ENCODE measurements at places on chromosomes 11 and 22.

DNA sequence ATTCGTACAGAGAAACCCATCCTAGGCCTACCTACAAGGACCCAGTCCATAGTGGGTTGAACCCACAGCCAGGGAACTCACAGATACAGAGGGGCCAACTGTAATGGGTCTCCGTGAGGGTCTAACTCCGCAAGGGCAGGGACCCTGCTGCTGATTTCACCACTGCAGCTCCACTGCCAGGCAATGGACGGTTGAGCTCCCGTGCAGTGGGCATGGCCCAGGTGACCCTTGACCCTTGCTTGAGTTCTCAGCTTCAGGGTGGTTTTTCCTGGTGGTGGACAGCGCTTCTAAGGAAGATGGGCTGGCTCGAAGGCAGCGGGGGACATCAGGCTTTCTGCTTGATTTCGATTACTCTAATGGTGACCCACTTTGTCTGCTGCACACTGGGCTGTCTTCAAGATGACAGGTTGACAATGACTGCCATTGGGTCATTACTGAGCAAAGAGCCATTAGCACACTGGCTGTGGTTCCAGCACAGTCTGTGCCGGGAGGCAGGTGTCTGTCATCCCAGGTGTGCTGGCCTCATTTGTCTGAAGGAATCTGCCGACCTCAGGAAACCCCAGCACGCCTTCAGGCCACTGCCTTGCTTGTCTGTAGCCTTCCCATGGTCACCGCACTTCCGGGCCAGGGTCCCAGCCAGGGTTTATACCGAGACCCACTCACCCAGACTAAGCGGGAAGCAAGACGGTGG is 3.7 kb upstream of the GAL start:
- DNase-seq, result no peak

GRCh38 chr11:110587129-110587528 is 125.1 kb downstream of the ARHGAP20 start:
- no peak for DNase-seq

DNA sequence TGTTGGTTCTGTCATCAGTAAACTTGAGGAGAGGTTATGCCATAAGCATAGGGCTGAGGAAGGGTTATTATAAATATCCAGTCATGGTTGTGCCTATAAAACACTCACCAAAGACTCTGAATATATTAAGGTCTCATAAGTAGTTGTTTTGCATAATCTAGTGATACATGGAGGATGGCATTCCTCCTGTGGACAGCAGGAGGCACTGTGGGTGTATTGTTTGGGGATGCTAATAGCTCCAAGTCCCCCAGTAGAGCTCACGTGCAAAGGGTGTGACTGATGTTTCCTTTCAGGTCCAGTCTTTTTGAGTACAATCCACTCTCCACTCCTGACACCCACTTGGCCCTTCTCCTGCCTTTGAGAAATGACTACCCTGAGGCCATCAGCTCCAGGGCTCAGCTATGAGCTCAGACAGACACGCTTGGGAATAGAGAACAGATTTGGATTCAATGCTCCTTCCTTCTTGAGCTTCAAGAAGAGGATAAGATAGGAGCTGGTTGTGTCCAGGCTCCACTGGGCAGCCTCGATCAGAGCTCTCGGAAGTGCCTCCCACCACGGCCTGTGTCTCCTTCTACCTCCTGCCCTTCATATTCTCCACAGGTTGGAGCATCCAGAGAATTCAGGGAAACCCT is 85.2 kb upstream of the IGLL5 start:
- peak; percentile 43 for DNase-seq

- DNase-seq, result no peak
Measured at GRCh38 chr11:107676336-107677057, 35.4 kb downstream of the SLN start.

- no peak for DNase-seq
Measured at GRCh38 chr11:121749691-121750090, 296.9 kb upstream of the SORL1-AS1 start.

- DNase-seq, result no peak
Measured at GRCh38 chr11:62917906-62918502, 3.2 kb downstream of the CHRM1 start.
